CD8-positive, alpha-beta T cell (primary cell): ENCODE measurements at places on chromosomes 3 and 15.

DNA sequence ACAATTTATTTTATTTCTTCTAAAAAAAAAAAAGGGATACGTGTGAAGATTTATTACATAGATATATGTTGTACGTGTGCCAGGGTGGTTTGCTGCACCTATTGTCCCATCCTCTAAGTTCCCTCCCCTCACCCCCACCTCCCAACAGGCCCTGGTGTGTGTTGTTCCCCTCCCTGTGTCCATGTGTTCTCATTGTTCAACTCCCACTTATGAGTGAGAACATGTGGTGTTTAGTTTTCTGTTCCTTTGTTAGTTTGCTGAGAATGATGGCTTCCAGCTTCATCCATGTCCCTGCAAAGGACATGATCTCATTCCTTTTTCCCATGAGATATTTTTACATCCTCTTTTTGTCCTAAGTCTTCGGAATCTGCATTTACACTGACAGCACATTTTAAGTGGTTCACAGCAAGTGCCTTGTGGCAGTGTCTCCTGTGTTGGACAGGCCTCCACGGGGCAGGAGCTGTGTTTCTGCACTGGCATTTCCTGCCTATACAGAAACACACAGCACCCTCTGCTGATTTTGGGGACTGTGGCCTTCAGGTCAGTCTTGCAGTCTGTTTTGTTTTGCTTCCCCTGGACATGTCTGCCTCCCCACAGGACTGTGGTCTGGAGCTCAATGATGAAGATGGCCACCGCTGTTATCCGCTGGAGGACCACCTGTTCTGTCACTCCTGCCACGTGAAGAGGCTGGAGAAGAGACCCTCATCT, 12.7 kb upstream of the SACM1L start:
- no peak for DNase-seq

DNA sequence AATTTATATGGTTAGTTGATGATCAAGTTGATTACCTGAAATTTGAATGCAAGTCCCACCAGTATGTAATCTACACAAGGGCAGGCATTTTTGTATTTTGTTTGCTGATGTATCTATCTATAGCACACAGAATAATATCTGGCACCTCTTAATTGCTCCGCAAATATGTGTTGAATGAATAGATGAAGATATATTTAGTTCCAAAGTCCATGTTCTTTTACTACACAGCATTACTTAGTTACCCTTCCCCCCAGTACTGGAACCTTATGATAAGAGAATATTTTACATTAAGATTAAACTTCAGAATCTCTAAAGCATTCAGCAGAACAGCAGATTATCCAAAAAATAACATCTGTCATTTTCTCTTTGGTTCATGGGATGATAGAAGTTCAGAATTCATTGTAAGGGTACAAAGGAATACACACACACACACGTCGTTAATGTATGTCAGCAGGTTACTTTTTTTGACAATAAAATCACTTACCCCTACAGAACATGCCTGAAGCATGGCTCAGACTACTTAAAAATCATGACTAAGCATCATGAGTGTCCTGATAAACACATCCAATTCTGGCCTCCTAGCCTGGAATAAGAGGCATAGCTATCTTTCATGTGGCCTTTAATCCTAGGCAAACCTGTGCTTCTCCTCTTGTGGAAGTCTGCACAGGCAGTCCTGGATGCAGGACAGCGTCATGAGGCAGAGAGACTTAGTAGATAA, 148.9 kb upstream of the TBC1D5 start:
- DNase-seq = no peak

DNA sequence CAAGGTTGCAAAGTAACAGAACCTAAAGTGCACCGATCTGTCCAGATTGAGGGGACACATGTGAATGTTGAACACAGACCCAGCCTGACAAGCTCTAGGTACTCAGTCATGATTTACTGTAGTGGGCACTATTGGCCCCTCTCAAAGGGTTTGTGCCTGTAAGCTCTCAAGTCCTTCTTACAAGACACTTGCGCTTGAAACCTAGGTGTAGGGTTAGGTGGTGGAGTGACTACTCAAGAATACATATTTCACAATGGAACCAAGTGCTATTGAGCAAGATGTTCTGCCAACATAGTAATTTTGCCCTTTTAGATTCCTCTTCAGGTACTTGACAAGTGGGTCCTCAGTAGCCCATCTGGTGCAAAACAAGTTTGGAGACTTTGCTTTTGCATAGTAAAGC, 169.9 kb downstream of the AKAP13 start:
- no peak for DNase-seq

GRCh38 chr3:195129644-195130492, 141.1 kb downstream of the XXYLT1 start:
- no peak for DNase-seq

- no peak for DNase-seq
Measured at GRCh38 chr3:14565868-14566588, 25.9 kb upstream of the GRIP2 start.

DNA sequence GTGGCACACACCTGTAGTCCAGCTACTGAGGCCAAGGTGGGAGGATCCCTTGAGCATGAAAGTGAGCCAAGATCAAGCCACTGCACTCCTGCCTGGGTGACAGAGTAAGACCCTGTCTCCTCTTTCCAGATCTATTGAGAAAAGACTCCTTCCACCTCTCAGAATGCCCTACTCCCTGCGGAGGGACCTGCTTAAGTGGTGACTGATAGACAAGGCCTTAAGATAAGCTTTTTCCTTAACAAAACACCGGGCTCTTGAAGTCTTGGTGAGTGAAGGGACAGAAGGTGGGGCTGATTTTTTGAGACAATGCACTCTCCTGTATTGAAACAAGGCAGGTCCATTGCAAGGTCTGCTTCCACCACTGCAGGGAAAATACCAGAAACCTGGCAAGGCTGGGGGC, 338.4 kb upstream of the FRG2C start:
- DNase-seq = no peak

- DNase-seq = no peak
Measured at GRCh38 chr3:138047596-138048158, 37.7 kb downstream of the CLDN18 start.

GRCh38 chr3:7209098-7209497, 348.2 kb downstream of the GRM7 start:
- DNase-seq = no peak

DNA sequence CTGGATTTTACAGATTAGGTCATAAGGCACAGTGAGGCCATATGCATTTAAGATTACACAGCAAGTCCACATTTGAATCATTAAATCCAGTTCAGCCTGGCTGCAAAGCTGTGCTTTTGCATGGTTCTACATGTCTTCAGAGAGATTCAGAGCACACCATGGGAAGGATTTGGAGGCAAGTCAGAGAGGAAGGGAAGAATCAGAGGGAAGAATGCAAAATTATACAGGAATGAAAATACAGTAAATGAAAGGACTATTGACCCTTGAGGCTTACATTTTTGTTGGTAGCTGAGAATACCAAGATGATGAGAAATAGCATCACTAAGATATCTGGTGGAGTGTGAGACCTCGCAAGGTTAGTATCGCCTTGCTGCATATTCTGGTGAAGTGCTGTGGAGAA, 13.9 kb downstream of the FILIP1L start:
- no peak for DNase-seq
